ENCODE measurements at places on chromosomes 7 and 10. TPM values are rescaled to one million over a fixed set of nuclear protein-coding genes. Genes with fewer than 3 reads are reported as not detected.

- no peak for DNase-seq
Observed at GRCh38 chr10:70096016-70096704, 36.5 kb downstream of the AIFM2 start.

GRCh38 chr7:45911311-45911710 is 9.8 kb downstream of the IGFBP3 start:
- DNase-seq: no peak

GRCh38 chr10:59397961-59398360 is 35.6 kb upstream of the FAM13C start:
- DNase-seq: no peak

NKX2-3 gene
- not detected for total RNA-seq

HHEX gene
- total RNA-seq: not detected

LFNG gene
- total RNA-seq: 28.0 TPM

WAPL gene
- 49.7 TPM for total RNA-seq

CRHR2 gene
- not detected for total RNA-seq
